Stimulated activated CD4-positive, alpha-beta T cell treated with anti-CD3 and anti-CD28 coated beads, TNF-alpha, amount 100 ng/mL, for 24 hours (primary cell): ENCODE measurements at places on chromosomes 6 and 20.

DNA sequence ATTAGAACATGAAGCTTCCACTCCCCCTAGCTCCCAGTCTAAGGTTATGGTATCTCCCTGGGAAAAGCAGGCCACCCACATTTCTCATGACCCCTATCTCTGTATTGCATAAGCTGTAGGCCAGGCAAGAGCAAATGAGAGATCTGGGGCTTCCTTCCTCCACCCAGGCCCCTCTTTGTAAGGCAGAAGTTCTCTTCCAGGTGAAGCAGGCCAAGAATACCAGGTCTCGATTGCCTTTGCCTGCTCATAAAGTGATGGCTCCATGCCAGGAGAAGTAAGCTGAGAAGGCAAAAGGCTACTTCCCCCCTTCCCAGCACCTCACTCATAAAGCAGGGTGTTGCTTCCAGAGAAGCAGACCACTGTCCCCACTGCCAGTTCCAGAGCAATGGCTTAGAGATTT, 144.1 kb upstream of the KCNK16 start:
- no peak for DNase-seq

GRCh38 chr6:89048985-89049384, 31.6 kb upstream of the PNRC1 start:
- DNase-seq, result no peak

DNA sequence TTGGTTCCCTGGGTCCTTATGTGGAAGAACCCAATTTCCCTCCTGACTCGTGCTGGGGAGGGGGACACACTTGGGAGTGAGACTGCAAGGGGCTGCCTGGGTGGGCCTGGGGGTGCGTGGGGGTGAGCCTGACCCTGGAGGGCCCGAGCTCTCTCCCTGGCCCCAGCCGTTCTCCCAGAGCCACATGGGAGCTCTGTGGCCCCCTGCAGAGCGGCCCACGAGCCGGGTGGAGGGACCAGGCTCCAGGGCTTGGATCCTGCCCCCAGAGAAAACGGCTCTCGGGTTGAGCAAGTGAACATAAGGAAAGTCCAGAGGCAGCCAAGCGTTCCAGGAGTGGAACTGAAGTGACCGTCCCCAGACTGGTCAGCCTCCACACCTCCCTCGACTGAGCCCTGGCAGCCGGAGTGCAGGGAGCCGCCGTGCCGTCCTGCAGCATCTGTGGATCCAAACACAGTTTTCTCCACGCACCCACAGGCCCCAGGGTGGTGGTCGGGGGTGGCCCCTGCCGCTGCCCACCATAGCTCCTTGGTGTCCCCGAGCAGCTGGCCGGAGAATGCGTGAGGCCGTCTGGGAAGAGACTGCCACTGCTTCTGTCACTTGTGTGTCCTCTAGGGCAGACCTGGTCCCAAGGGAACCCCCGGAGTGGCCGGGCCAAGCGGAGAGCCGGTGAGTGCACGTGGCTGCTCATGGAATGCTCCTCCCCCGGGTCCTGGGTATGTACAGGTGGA, 10.6 kb downstream of the COL9A3 start:
- no peak for DNase-seq

DNA sequence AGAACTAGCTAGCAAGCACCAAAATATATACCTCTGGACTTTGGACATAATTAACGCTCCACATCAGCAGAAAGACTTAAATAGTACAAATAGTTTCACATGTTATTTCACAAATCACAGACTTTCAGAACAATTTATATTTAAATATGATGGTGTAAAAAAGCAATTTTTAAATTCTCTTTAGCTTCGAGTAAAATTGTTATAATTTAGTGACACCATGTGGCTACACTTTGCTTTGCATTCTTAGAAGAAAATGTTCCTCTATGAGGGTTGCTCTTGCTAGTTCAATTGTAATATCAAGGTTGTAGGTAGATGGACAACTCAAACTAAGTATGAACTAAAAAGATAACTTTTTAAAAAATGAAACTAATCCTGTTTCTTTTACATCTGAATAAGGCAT, 69.0 kb downstream of the BTBD9 start:
- no peak for DNase-seq

DNA sequence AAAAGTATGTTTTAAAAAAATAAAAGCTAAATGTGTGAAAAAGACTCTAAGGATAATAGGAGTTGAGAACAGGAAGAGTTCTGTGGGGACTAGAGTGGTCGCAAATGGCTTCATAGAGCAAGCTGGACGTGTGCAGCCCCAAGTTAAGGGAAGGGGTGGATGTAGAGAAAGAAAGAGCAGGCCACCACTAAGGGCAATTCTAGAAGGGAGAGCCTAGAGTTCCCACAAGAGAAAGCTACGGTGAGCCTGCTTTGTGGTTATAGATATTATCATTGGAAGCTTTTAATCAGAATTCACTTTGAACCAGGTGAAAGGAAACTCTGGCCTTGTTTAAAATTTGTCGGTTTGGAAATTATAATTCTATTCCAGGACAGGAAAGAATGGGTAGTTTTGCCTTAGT, 101.6 kb downstream of the HIVEP2 start:
- no peak for DNase-seq

DNA sequence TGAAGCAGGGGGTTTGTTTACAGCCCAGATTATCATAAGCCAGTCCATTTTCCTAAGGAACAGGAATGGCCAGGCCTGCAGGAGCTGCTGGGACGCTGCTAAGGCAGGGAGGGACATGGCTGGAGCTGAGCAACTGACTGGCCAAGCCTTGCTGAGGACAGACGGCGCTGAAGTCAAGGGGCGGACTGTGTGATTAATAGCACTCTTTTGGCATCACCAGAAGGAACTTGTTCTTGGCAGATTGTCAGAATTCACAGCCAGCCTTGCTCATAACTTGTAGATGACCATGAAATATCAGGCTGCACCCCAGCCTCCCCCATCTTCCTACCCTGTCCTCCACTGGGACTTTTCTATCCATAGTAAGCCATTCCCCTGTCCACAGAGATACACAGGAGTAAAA, 218.8 kb upstream of the RNF24 start:
- DNase-seq, result no peak

- no peak for DNase-seq
Measured at GRCh38 chr6:111667931-111668330, 62.3 kb upstream of the TRAF3IP2 start.

- no peak for DNase-seq
Measured at GRCh38 chr6:35311390-35312075, 13.9 kb downstream of the DEF6 start.

DNA sequence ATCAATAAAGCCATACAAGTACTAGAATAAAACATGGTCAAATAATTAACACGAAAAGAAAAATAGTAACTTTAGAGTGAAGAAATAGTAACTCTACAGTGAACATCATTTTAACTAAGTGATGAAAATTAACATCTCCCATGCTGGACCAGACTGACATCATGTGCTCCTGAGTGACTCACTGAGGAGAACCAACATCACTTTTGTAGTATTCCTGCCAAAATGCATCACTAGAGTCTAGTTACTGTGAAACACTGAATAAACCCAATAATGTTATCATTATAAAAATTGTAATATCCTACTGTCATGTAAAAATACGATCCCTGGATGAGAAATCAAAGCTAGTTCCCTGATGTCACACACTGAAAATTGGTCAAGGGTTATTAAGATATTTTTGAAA, 361.3 kb downstream of the CD109 start:
- no peak for DNase-seq

GRCh38 chr6:165987483-165988301, 180.0 kb downstream of the TBXT start:
- no peak for DNase-seq

DNA sequence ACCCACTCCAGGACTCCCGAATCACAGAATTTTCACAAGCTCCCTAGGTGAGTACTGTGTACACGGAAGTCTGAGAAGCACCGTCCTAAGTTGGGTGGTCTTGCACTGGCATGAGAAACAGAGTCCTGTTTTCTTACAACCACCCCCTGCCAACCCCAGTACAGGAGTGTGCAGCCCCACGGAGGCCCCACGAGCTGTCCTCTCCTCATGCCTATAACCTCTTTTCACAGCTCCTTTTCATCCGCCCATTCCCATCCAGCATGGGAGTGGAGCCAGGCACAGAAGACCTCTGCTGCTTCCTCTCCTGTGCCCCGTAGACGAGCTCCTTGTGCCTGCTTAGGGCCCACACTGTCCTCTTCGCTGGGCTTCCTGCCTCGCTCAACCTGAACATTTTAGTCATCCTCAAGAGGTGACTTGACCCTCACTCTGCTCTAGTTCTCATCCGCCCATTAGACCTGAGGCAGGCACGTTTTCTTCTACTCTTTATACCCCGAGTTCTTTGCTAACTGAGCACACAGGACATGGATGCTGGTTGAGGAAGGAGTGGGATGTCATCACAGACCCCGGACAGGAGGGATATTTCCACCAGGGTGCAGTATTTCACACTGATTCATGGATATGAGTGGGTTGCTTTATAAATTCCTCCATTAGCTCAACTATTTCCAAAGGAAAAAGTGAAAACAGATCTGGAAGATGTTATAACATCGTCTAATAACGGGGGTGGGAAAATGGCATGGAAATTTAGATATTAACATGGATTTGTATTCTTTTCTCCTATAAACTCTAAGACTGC, 160.5 kb downstream of the TTLL2 start:
- DNase-seq, result no peak

- peak; percentile 44 for DNase-seq
Measured at GRCh38 chr6:7919871-7920270, 9.3 kb upstream of the TXNDC5 start.
